Kidney capillary endothelial cell (primary cell): ENCODE measurements at places on chromosomes 4 and X.

DNA sequence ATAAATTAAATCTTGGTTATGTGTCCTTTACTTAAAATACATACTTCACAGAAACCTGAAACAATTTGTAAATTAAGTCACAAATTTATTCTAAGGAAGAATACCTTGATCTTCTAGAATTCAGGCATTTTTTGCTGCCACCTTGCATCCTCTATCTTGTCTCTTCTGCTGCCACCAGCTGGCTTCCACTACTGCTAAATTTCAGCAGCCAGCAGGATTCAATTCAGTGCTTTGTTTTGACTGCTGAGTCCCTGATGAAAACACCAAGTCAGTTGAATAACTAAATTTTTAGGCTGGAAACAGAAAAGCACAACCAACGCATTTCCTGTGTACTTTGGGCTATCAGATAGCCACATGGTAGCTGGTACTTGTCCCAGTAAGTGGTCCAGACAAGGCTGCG, 2.4 kb upstream of the MBTPS2 start:
- DNase-seq, result no peak

DNA sequence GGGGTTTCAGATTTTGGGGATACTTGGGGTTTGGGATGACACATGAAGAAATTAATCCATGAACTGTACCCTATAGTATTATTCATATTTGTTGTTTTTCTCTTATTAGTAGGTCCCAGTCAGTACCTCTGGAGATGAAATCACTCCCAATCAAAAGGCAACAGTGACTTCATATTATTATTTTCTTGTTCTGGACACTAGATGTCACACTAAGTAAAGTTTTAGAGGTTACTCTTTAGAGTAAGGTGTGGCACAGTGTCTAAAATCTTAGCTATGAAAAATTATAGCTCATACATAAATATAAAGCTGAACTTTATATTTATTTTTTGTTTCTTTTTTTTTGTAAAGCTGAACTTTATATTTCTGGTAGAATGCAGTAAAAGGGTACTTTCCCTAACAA, 35.1 kb downstream of the FAM114A1 start:
- peak; percentile 44 for DNase-seq

DNA sequence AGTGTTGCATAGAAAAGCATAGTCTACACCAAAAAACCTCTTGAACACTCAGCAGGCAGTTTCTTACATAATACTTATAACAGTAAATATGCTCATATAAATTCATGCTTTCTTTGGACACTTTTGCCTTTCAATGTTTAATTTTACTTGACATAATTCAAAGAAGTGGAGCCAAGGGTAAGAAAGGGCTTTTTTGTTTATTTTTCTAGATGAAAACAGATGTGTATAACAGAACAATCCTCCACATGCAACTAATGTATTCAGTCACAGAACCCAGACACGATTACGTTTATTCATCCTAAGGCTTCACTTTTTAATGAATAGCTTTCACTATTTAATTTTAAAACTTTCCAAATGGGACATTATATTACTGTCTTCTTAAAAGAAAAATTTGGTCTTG, 58.0 kb upstream of the PTPN13 start:
- DNase-seq, result no peak

DNA sequence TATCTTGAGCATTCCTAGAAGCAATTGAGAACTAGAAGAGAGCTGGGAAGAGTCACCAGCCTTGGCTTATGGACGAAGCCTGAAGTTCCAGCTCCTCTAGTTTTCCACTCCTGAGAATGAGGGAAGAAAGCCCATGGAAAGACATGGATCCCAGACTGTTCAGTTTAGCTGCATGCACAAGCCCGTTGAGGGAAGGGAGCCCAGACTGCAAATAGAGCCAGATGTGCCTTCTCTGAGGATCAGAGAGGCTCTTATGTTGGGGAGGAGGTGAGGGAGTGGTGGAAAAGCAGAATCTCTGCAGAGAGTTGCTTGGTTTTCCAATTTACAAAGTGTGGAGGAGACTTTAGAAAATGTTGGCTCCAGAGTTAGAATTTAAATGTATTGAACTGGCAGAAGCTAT, 69.0 kb downstream of the ASB9 start:
- DNase-seq, result no peak

DNA sequence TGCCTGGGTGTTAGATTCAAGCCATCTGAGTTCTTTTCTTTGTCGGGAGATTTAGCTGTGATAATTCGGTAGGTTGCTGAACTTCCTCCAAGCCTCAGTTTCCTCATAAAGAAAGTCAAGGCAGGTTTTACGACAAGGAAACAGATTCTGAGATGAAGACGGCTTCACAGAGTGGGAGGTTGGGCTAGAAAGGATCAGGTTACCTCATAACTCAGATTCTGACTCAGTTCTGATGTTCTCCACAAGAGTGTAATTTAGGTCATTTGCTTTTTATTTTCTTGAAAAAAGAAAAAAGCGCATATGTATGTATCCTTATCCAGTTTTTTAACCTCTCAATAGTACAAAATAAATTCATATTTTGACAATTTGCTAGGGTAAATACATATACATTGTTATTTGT, 47.2 kb upstream of the ELOVL6 start:
- DNase-seq, result no peak

DNA sequence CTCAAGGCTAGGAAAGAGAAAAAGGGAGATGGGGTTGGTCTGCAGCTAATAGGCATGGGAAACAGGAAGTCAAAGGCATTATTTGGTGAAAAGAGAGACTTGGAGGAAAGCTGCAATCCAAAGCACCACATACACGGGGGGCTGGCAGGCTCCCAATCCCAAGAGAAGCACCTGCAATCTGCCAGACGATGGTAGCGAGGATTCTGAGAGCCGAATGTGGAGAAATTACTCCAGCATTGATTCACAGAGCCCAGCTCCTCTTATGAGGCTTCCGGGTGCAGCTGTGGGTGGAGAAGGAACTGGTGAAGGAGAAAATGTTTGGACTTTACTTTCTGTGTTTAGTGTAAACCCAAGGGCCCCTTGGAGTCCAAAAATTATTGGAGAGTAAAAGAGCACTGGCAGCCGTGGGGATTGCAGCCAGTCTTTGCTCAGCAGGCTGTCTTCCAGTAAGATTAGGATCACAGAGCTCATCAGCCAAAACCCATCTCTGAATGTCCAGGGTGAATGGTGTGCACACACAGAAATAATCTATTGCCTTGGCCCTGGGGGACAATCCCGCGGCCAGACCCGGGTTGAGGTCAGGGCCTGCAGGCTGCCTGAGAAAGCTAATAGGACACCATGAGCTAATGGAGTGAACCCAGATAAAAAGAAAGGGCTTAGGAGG, 197.6 kb downstream of the KIT start:
- DNase-seq, result no peak

DNA sequence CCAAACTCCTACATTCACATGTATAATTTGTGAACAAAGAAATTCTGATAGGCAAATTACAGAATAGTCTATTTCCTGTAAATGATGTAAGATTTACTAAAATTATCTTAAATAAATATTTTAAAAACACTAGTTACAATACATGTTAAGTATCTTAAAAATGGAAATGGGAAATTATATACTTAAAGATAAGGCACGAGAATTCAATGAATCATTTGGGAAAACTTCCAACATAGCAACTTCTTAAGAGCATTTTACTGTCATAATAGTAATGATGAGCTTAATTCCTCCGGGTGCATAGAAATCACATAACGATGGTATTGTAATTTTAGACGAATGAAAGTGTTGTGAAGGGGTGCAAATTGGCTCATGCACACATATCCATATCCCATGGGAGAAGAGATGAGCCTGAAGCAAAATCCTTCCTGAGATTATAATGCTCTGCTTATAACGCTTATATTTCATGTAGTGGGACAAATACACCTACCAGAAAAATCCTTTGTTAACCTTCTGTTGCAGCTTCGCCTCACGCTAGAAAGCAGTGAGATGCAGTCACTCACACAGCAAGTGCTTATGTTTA, 873.5 kb downstream of the PDHA2 start:
- no peak for DNase-seq

DNA sequence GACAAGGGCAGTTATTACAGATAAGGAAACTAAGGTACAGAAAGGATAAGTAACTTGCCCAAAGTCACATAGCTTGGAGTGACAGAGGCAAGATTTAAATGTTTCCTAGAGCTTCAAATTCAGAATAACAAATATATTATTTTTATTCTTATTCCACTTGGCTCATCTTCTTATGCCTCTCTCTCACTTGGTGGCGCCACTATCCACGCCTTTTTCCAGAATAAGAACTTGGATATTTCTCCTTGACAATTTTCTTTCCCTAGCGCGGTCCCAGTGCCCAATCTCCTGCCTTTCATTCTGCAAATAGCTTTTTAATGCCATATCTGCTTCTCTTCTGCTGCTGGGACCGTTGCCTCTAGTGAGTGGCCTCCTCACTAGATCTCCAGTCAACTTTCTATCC, 78.5 kb downstream of the MSN start:
- no peak for DNase-seq

- no peak for DNase-seq
These were observed 91.7 kb downstream of the SPATA18 start for GRCh38 chr4:52142816-52143215.

DNA sequence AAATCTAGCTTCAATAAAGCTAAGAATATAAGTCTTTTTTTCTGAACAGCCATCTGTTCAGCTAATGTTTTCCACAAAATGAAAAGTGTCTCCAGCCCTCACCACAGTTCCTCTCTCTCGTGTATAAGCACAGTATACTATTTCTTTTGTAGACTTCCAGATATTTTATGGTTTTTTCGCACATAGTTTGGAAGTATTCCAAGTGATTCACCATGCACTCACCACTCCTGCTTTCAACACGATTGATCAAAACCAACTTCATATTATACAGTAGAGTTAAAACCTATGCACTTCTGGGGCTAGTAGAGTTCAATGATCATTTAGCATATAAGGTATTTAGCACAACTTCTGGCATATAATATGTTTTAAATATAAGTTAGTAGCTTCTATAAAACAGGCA, 105.8 kb upstream of the DCAF12L1 start:
- DNase-seq, result no peak

GRCh38 chrX:9442056-9442455, 22.8 kb upstream of the TBL1X start:
- DNase-seq, result no peak

- no peak for DNase-seq
These were observed 26.7 kb upstream of the SLC2A9 start for GRCh38 chr4:10047967-10048366.

- DNase-seq, result no peak
These were observed 25.1 kb upstream of the MXD4 start for GRCh38 chr4:2286904-2287593.

DNA sequence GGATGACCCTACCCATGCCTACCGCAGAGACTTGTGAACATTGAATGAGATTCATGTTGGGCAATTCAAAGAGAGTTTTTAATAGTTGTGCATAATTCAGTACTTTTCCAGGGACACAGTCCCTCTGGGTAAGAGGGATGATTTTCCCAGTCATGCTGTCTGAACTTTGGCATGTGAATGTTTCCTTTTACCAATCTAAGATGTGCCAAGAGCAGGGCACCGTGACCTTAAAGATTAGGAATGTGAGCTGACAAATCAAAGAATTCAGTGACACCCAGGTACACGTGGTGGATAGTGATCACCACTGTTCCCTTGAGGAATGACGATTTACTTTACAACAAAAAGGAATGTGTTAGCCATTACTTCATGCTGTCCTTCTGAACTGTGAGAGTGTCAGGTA, 515.6 kb downstream of the PPARGC1A start:
- no peak for DNase-seq

DNA sequence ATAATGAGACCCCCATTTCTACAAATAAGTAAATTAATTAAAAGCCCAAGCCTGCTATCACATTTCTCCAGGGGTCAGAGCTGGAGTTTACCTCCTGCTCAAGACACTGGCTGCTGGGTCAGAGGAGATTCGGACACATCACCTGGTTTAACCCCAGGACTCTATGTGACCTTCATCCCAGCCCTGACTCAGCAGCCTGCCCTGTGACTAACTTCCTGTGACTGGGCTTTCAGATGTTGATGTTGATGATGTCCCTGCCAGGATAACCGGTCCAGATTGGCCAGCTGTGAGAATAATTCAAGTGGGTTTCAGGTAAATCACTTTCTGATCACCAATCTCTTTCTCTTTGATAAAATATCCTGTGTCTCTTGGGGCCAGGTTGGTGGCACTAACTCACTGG, 102.4 kb upstream of the MAML3 start:
- peak; percentile 81 for DNase-seq

DNA sequence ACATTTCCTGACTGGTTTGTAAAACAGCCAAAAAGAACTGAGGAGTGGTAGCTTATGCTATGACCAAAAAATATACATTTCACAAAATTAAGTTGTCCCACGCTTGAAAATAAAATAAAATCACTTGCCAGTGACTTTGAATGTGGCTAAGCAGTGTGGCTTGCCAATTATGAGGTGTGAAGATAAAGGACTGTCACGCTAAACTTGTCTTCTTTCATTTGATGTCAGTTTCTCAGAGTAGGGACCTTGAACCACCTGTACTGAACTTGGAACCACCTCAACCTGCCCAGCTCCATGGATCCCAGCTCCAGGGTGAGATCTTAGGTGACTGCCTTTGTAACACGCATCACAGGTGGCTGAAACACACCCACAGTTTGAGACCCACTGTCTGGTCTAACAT, 113.7 kb upstream of the TBL1X start:
- DNase-seq, result no peak

DNA sequence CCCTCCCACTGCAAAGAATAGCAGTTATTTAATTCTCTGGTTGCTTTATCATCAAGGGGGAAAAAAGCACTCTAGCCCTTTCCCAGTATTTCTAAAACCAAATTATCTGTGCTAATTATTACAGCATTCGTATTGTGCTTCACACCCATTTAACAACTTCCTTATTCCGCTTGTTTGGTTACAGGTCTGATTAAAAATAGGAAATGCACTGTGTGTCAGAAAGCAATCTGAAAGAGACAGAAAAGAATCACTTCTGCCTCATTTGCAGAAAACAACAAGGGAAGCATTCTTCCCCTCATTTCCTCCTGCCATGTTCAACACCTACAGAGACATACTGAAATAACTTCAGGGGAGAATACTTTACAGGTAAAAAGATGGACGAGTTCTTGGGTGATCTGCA, 114.9 kb upstream of the MAP3K15 start:
- DNase-seq, result no peak

GRCh38 chr4:71026086-71026485, 32.6 kb downstream of the DCK start:
- DNase-seq, result peak; percentile 74

DNA sequence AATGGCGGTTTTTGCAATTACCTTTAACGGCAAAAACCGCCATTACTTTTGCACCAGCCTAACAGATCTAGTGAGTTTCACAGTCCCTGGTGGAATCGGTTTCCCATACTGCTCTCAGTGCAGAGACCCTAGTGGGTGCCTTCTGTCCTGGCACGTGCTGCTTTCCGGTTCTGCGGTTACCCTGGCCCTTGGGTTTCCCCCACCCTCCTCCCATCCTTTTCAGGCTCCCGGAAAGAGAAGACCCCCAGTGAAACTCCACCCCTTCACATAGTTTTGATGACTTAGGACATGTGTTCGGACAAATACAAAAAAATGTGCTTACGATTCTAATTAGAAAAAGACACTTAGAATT, 36.9 kb downstream of the NLGN3 start:
- DNase-seq, result no peak

- no peak for DNase-seq
These were observed 82.2 kb upstream of the VEGFC start for GRCh38 chr4:176874721-176875445.
